Right renal cortex interstitium (tissue), 3 donors: ENCODE measurements at places on chromosomes 2 and 18. TPM values are rescaled to one million over a fixed set of nuclear protein-coding genes. Genes with fewer than 3 reads are reported as not detected.
A peak's percentile ranks its signal among the peaks of the same experiment; 100 is the strongest.

DNA sequence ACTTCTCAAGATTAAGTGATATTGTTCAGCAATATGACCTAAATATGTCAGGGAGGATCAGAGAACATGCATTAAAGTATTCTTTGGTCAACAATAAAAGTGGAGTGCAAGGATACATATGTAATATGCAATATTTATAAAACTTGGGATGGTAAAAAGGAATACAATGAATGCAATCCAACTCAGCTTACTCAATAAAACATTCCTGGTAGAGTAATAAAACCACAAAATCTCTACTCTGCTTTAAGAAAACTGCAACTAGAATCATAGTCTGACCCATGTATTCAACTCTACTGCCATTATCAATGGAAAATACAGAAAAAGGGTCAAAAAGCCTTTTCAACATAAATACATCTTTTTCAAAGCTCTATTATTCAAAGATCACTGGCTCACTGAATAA, 11.6 kb downstream of the IRS1 start:
- no peak for DNase-seq

GRCh38 chr2:173555833-173556232, 201.2 kb downstream of the CDCA7 start:
- DNase-seq: peak; percentile 24

SRD5A2 gene
- 0.06 TPM for polyA plus RNA-seq

DNA sequence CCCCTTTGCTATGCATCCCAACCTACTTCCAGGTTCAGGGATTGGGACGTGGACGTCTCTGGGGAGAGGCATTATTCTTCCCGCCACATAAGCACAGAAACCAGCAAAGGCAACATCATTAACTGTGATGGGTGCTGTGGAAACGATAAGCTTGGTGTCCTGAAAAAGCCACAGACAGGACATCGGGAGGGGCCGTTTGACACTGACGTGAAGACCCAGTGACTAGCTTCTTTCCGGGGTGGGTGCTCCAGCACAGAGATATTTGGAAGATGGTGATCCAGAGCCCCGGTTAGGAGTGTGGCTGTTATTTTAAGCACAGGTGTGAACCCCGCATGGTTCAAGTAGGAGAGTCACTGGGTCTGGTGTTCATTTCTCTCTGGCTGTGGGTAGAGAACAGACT, 163.8 kb upstream of the HDAC4 start:
- DNase-seq: no peak

RAB6C gene
- polyA plus RNA-seq: not detected

TUBB8B gene
- polyA plus RNA-seq: 0.44 TPM

- DNase-seq: no peak
These were observed 101.6 kb upstream of the COL5A2 start for GRCh38 chr2:189281201-189281600.

- peak; percentile 33 for DNase-seq
These were observed 296 bp downstream of the TTC21B start for GRCh38 chr2:165953306-165953654.

FOSL2 gene
- 25.7 TPM for polyA plus RNA-seq

- no peak for DNase-seq
These were observed 33.3 kb downstream of the STRADB start for GRCh38 chr2:201484805-201485204.

FEV gene
- 0.07 TPM for polyA plus RNA-seq

DOK6 gene
- polyA plus RNA-seq: 20.2 TPM

KIF1A gene
- polyA plus RNA-seq: 9.0 TPM

DNA sequence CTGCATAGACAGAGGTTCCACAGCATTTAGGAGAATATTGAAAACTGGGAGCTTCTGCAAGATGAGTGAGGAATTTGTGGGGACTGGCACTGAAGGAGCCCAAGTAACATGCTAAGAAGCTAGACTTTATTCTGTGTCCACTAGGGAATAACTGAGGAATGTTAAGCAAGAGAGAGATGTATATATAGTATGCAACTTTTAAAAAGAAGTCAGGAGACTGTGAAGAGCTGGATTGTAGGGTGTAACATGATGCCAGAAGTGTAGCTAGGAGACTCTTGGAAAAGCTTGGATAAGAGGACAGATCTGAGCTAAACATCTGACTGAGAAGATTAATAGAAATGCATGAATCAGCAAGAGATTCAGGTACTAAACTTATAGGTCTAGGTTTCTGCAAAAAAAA, 270.6 kb upstream of the MMADHC start:
- no peak for DNase-seq

EVA1A gene
- 15.6 TPM for polyA plus RNA-seq

DNA sequence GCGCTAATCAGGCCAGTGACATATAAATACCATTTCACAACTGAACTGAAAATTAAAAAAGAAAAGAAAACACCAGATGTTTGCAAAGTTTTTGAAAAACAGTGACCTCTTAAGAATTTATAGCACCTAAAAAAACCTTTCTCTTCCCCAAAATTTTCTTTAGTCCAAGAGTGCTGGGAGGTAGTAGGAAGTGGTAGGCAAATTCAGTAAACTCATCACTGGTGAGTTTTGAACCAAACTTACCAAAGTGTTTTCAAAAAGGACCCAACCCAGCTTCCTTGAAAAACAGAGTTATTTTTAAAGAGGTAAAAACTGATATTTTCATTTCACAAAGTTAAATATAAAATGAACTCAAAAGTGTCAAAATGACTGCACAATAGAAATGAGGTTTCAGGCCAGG, 90.4 kb downstream of the TMEM247 start:
- DNase-seq: no peak

DNA sequence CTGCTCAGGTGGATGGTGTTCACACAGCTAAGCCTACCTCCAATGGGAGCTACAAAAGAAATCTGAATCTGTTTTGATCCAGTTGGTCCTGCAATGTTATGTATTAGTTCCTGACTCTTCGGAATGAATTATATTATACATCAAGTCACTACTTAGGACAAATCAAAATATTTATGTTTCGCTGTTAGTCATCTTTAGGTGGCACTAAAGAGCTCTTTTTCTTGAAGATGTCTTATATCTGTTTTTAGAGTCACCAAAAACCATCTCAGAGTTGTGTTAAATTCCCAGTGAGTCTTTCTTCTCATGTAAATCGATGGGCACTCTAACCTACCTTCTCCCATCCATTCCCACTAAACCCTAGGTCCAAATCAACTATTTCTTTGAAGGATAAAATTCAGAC, 2.2 kb downstream of the DNER start:
- no peak for DNase-seq

DNA sequence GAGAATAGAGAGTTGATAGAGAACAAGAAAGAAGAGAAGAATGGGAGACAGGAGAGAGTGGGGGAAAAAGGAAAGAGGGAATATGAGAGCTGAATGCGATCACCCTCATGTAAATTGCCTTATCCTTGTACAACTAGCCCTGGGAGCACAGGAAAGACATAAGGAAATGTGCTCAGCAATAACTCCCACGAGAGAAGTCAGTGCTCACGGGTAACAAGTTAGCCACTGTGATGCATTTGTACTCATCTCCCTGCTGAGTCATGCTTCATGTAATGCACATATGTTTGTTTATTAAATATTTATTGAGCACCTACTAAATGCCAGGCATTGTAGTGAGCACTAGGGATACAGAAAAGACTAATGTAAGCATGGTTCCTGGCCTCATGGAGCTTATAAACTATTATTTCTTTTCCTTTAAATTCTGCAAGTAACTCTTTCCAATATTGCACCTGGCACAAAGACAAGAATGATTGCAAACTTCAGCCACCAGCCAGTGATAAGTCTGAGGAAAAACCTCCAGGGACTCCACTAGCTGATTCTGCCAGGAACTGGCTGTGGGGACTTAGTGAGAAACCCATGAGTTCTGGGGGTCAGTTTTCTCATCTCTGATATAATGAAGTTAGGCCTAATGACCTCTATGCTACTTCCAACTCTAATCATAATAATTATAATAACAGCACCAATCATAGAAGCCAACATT, 124.1 kb downstream of the LNPK start:
- no peak for DNase-seq

NR4A2 gene
- 0.82 TPM for polyA plus RNA-seq
